ENCODE measurements at places on chromosomes 2 and 18.

GRCh38 chr2:239182981-239183791 lies 217.6 kb downstream of the HDAC4 start:
- no peak for DNase-seq

GRCh38 chr2:117977696-117978095 lies 36.2 kb downstream of the CCDC93 start:
- DNase-seq, result no peak

- DNase-seq, result no peak
Observed at GRCh38 chr2:33034784-33035183, 88.0 kb downstream of the LTBP1 start.

DNA sequence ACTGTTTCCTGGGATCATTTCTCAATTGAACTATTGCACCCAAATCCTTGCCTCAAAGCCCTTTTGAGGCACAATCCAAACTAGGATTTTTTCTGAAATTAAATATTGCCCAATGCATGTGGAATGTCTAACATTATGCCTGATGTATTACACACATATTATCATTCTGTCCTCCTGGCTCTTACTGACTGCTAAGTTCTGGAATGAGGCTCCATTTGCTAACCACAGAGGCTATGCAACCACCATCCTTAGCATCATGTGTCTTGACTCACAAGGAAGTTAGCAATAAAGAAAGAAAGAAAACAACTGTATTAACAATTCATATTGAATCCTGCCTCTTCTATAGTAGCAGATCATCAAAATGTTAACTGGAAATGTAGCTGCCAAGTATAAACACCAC lies 1142.7 kb downstream of the CNTNAP5 start:
- no peak for DNase-seq

DNA sequence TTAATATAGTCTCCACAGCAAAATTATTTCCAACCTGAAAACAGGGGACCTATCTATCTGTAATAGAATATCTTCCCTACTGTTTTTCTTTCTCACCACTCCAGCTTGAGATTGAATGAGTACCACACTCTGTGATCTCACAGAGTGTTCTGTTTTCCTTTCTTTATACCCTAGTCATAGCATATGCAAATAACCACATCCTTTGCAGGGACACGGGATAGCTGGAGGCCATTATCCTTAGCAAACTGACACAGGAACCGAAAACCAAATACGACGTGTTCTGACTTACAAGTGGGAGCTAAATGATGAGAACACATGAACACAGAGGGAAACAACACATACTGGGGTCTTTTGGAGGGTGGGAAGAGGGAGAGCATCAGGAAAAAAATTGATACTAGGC lies 224.7 kb downstream of the SLC8A1 start:
- no peak for DNase-seq

DNA sequence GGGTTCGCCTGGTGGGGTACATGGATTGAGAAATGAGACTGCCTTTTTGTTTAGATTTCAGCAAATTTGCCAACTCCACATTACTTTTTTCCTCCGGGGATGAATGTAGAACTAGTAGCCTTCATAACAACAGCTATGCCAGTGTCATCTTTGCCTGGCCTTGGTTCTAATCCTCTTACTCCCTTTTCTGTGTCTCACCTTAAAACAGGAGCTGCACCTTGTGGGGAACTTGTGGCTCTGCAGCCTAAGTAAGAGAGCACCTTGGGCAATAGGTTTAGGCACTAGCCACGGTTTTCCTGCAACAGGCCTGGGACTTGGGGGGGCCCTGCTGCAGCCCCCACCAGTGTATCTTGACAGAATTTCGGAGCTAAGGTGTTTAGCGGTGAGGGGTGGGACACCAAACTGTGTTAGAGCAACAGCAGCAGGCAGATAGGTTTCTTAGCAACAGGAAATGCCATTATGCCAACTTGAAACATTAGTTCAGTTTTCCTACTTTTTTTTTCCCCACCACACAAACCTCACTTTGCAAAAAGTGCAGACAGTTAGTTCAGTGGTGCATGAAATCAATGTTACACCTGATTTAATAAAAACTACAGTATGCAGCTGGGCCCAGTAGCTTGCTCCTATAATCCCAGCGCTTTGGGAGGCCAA lies 173.7 kb downstream of the PRKCE start:
- no peak for DNase-seq

DNA sequence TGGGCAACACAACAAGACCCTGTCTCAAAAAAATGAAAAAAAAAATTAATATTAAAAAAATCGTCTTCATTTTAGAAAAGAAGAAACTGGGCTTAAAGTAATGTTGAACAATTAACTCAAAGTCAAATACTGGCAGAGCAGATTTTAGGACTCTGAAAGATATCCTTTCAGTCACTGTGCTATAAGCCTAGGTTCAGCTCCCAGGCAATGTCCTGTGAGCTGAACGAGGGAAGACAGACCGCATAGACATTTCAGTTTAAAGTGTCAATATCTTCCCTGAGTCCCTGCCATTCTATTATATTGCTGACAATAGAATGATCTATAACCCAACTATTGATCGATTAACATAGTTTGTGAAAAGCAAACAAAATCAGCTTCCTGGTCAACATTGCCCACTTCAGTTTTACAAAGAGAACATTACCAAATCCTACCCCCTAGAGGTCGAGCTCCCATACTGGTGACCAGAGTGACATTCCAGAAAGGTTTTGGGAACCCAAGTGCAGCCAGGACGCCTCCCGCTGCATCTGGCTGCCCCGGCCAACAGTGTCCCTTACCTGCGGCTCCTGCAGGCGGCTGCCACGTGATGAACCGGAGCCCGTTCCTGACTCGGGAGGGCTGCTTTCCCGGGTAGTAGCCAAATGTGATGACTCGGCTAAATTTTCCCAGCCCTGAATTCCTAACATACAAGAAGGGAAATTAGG lies 639 bp downstream of the MRO start:
- peak; percentile 51 for DNase-seq

DNA sequence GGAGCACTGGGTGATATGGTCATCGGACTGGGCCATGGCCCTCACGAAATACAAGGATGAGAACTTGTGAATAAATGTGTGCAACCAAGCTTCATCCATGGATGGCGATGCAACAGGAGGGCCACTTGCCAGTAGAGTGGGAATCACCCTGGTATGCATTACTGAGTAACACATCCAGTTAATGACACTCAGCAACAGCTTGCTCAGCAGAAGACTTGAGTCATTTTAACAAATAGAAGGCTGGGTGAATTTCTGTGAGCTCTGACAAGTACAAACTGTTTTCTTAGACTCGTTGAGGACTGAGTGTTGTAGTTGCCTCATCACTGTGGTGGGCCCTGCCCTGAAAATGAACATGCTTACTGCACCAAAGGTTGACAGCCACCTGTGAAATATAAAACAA lies 221.6 kb downstream of the NCKAP5 start:
- DNase-seq, result peak; percentile 2

DNA sequence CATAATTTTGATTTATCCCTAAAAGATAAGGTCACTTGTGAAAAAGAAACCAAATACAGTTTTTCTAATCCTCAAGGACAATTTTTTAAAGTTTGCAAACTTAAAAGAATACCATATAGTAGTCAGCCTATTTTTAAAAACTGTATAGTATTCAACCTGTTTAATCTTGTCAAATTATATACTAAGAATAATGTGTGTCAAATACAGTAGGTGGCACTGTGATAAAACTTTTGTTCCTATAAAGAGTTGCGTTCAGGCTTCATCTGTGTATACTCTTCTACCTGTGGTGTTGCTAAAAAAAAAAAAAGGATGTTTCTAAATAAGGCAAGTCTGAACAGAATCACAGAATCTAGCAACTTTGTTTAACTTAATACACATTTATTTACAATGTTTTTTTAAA lies 68.6 kb downstream of the CCDC138 start:
- no peak for DNase-seq

DNA sequence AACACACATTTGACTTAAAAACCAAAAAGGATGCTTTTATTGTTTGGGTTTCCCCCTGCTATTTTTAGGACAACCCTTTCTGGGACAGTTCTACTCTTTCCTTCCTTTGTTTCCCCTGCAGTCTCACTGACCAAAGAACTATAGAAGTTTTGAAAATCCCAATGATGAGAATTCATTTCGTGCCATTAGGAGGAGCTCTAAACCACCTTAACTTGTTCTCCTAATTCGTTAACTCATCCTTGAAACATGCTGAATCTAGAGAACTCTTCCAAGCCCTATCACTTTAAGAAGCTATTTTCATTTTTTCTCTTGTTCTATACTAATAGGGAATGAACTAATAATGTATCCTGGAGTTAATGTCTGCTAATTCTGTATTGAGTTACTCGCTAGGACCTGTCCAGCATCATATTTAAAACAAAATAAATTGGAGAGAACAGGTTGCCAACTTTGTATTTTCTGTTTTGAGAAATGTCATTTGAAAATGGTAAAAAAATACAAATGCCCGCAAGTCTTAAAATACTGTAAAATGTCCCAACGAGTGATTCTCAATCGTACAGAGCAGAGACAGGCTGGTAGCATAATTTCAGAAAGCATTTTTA lies 62.9 kb downstream of the AFTPH start:
- no peak for DNase-seq

DNA sequence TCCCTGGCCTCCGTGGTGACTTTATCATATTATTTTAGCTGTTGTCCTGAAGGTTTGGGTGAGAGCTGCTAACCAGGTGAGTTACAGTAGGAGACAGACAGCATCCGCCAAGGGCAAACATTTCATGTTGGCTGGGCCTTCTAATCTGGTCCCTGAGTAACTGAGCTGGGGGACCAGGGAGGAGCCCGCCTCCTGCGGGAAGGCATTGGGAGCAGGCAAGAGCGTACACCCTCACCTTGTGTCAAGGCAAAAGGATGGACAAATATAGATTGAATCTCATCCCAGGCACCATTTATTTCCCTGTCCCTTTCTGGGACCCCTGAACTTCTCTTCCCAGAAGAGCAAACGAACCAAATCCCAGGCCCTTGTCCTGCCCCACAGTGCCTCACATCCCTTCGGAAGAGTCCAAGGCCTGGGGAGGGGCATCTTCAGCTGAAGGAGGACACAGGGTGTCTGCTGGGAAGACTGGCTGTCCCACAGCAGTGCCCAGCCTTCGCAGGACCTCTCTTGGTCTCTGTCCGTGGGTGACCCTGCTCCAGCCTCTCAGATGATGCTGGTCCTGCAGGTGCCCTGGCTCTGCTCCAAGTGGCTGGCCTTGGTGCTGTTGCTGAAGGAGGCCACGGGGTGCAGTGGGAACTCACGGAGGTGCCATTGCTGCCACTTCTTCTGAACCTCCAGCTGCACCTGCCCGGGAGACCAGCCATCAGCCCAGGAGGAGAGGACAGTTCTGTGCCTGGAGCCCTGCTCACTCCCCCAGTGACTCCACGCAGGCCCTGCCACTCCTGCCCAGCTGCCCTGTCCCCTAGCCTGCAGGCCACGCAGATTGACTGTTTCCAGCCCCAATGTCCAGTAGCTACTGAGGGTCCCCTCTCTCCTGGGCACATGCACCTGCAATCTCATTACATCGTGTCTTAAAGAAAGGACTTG lies 8.2 kb downstream of the TMEM37 start:
- no peak for DNase-seq

GRCh38 chr18:28284132-28284531 lies 107.2 kb upstream of the CDH2 start:
- DNase-seq, result no peak

GRCh38 chr2:216004697-216005283 lies 8.6 kb downstream of the MREG start:
- DNase-seq, result no peak

GRCh38 chr2:121698318-121698930 lies 38.3 kb downstream of the NIFK start:
- no peak for DNase-seq

- no peak for DNase-seq
Observed at GRCh38 chr18:49206717-49207116, 253.7 kb downstream of the DYM start.

Data from anterior cingulate cortex (tissue), 58 donors.